ENCODE measurements at places on chromosomes 2 and 18.
A peak's percentile ranks its signal among the peaks of the same experiment; 100 is the strongest.

DNA sequence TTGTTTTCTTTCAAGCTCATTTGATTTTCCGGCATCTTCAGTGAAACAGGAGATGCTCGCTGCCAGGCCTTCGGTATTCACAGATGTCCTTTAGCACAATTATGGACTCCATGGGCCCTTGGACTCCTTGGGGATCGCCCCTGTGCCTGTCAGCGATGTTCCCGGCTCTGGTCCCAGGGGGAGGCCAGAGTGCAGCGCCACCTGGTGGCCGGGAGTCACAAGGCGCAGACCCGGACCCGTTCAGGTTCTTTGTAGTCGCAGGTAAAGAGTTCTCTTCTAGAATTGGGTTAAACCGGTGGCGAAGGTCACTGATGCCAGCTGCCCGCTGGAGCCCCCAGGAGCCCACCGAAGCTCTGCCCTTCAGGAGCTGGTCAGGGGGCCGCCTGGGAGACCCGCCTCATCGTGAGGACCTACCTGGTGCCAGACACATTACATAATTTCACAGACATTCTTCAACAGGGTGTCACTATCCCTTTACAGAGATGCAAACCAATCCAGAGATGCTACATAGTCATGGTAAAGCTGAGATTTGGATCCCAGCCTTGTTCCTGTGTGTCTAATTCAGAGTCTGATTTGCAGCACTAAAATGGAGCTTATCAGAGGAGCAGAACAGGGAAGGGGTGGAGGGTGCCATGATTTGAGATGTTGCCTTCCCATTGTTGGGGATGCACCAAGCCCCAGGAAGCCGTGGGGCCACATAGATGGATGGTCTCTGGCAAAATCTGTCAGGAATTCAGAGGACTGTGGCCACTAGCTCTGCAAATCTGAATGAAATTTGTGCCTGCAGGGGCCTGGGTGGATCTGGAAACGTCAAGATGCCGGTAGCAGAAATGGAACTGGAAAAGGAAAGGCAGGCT is 6.0 kb upstream of the INPP5D start:
- DNase-seq, result peak; percentile 77

DNA sequence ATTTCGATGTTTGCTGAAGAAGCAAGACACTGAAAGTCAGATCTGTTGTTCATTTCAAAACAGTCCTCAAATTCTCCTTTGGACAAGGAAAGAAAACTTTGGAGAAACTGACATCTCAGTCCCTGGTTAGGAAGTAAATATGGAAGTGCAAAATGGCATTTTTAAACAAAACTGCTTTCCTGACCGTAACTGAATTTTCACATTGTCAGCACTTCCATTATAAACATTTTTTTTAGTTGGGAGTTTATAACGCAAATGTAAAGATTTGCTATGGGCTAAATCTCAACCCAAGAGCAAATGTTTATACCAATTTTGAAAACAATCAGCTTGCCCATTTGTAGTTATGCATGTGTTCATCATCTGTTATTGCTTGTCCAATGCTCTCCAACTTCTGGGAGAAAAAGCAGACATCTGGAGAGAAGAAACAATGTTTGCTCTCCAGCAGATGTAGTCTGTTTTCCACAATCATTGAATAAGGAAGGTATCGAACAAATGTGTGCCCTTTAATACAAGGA is 520.1 kb downstream of the ARHGAP15 start:
- DNase-seq, result no peak

GRCh38 chr2:64765160-64765805 is 111.6 kb upstream of the SERTAD2 start:
- DNase-seq, result no peak

- no peak for DNase-seq
These were observed 87.3 kb downstream of the BABAM2 start for GRCh38 chr2:27977731-27978312.

GRCh38 chr2:233093721-233094120 is 33.6 kb downstream of the INPP5D start:
- DNase-seq, result no peak

GRCh38 chr2:184633726-184634125 is 35.4 kb downstream of the ZNF804A start:
- no peak for DNase-seq

- DNase-seq, result no peak
These were observed 526.6 kb upstream of the PKDCC start for GRCh38 chr2:41521211-41521610.

DNA sequence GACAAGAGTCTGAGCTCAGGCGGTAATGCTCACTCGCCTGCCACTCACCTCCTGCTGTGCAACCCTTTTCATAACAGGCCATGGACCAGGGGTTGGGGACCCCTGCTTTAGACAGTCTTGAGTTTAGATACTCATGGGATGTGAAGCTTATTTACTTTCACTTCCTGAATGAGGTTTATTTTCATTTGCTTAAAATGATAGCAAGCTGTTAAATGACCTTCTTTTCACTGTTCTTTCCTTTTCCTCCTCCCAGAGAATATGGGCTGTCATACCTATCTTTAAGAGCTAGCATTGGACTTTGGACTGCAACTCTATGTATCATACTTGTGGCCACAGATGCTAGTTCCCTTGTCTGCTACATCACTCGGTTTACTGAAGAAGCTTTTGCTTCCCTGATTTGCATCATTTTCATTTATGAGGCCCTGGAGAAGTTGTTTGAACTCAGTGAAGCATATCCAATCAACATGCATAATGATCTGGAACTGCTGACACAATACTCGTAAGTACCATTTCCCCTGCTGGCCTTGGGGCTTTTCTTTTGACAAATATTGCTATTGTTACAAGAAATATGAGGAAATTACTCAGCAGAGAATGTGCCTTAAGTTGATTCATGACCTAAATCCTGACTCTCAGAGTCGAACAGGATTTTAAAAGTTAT is 168.5 kb downstream of the DPP4 start:
- DNase-seq, result no peak

DNA sequence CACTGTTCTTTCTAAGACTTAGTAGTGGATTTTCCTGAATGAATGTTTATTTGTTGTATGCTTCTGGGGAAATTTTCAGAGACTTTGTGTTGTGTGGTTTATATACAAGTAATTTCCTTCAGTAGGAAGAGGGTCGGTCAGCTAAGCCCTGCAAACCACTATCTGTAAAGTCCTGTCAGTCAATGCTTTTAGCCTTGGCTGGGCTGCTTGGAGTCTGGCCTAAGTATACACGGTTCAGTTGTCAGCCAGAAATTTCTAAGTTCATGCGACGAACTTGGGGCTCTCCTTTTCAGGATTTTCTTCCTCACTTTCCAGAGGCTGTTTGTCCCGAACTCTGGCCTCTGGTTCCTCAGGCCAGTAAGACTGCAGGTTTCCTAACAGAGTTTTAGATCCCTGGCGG is 21.3 kb downstream of the C2orf49 start:
- DNase-seq, result no peak

- no peak for DNase-seq
These were observed 36.3 kb upstream of the TTC21B start for GRCh38 chr2:165989851-165990250.

DNA sequence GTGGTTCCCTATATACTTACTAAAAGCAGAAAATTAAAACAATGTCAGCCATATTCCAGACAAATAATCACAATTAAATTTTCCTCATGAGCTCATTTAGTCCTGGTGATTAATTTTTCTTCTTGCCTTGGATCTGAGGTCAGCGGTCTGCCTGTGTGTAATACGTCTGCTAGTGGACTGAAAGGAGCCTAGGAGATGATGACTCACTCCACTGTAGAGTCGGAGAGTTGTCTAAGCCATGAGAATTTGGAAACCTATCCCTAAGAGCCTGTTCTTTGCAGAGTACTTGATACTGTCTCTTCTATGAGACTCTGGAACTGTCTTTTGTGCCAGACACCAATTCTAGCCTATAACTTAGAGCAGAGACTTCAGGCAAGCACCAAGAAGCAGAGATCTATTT is 94.2 kb upstream of the RAB27B start:
- DNase-seq, result no peak

GRCh38 chr2:31319406-31320175 is 85.6 kb downstream of the EHD3 start:
- DNase-seq, result no peak

- no peak for DNase-seq
These were observed 5.0 kb downstream of the ACKR3 start for GRCh38 chr2:236574424-236575145.

DNA sequence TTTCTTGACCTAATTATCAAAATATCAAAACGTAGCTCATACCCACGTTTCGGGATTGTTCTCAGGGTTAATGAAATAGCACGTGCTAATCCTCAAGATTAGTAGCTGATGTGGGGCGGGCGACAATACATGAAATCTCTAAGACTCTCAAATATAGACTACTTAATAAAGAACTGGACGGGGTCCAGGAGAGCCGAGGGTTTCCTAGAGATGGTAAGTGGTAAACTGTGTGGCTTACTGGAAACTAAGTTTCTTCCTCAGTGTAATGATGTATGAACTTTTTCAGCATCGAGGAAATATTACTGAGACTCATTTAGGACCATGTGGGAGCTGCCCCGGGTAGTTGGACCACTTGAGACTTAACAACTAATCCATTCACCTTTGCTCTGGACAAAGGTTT is 453.3 kb upstream of the SALL3 start:
- DNase-seq, result no peak

DNA sequence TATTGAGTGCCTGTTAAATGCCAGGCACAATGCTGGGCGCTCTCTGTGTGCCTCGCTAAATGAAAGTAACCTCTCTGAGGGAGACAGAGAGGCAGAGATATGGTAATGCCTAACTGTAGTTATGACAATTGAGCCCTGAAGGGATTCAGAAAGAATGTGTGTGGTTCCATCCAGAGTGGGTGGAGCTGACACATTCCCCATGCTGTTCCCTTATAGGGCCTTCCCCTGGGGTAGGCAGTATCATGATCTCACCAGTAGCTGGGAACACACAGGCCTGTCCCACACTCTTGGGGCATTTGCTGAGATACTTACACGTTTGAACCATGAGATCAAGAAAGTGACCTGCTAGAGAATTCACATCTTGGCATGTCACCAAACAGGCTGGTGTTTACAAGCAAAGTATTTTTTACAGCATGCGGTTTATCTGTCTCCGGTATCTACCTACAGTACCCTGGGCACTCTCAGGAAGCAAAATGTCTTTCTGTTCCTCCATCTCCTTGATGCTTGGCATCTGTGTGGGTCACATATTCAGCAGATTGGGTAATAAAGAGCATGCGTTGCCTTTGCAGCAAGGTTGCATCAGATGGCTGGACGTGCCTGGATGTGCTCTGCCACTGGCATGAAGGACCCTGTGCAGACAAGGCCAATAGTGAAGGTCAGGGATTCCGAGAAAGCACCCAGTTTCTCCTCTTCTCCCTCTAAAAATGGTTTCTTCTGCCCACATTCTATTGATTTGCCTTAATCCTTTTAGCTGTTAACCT is 9.4 kb downstream of the CTIF start:
- peak; percentile 45 for DNase-seq

DNA sequence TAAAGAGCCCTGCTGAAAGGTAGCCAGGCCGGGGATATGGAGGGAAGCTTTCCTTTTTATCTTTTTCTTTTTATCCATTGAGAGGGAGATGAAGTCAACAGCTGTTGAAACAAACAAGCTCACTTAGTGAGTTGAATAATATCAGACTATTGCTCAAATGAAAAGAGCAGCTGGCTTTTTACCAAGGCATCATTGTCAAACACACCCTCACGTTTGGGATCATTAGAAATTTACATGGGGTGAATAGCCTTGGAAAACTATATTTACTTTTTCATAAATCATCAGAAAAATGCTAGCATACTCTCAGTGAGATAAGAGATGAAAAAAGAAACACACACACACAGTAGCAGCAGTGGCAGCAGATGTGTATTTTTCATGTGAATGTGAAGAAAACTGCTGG is 71.5 kb upstream of the HNMT start:
- no peak for DNase-seq

GRCh38 chr2:199042660-199043379 is 414.9 kb downstream of the SATB2 start:
- DNase-seq, result no peak

DNA sequence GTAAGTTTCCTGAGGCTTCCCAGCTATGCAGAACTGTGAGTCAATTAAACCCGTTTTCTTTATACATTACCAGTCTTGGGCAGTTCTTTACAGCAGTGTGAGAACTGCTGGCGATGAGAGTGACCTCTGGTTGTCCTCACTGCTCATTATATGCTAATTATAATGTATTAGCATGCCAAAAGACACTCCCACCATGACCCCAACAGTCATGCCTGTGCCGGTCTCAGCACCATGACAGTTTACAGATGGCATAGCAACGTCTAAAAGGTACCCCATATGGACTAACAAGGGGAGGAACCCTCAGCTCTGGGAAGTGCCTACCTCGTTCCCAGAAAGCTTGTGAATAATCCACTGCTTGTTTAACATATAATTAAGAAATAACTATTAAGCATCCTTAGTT is 8.1 kb upstream of the IL1A start:
- no peak for DNase-seq

DNA sequence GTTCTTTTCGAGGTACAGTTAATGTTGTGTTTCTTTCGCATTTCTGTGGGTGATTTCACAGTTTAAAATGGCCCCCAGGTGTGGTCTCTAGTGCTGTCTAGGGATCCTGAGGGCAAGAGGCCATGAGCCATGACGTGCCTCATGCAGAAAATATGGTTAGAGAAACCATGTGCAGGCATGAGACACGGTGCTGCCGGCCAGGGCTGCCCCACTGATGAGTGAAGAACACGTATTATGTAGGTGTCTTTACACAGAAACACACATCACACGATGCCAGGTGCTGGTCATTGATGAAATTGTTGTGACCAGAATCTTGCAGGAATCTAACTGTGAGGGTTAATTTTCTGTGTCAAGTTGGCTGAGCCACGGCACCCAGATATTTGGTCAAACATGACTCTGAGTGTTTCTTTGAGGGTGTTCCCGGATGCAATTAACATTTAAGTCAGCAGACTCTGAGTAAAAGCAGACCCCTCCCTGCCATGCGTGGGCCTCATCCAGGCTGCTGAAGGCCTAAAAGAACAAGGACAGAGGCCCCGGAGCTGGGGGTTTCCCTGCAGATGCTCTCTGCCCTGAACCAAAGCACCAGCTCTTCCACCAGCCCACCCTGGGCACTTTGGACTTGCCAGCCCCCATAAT is 463.0 kb upstream of the MYT1L start:
- no peak for DNase-seq

- no peak for DNase-seq
These were observed 281.1 kb upstream of the MGAT5 start for GRCh38 chr2:133972786-133973185.

- DNase-seq, result no peak
These were observed 376.8 kb upstream of the ID2 start for GRCh38 chr2:8304821-8305766.

DNA sequence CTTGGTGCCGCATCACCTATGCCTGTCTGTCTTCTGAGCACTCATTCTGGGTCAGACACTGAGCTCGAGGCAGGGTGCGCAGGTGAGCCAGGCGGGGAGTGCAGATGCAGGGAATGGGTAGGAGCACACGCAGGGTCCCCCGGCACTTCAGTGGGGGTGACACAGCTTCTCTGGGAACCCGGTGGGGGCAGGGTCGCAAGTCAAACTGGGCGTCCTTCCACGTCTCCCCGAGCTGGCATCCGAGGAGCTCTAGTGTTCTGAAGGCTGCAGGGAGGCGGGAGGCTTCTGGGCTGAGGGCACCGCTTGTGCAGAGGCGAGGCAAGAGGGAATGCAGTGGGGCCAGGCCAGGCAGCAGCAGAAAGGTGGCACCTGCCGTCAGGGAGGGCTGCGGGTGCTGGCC is 86.0 kb downstream of the DGKD start:
- DNase-seq, result no peak
